ENCODE measurements at places on chromosomes 1 and 21.

DNA sequence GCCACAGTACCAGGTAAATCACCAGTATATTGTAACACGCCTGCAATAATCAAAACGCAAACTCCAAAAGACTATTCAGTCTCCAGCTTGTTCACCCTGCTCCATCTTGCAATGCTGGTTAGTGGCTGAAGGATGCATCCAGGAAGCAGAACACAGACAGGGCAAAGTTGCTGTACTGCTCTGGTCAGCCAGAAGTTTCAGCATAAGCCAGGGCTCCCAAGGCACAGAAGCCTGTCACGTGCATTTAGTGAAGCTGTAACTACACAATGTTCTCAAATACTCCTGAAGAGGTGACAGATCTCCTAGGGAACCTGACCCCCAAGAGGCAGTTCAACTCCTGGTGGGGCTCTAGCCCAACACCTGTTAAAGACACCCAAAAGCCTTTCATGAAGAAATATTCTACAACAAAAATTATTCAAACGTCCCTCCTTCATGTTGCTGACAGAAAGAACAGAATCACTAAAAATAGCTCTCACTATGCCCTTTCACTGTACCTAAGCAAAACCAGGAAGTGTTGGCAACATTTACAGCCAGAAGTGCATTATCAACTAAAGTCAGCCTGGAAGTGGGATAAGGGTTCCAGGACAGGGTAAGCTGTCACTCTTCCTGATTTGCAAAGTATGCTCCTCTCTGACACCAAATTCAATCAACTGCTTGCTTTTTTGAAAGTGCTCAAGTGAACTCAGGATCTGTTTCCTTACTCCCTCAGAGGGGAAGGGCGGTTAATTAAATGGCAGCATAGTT, 52.1 kb downstream of the SLC35D1 start:
- no peak for DNase-seq

- peak; percentile 14 for DNase-seq
Measured at GRCh38 chr1:183227422-183228346, 41.6 kb downstream of the LAMC2 start.

GRCh38 chr1:165492845-165493373, 48.0 kb upstream of the RXRG start:
- DNase-seq = no peak

DNA sequence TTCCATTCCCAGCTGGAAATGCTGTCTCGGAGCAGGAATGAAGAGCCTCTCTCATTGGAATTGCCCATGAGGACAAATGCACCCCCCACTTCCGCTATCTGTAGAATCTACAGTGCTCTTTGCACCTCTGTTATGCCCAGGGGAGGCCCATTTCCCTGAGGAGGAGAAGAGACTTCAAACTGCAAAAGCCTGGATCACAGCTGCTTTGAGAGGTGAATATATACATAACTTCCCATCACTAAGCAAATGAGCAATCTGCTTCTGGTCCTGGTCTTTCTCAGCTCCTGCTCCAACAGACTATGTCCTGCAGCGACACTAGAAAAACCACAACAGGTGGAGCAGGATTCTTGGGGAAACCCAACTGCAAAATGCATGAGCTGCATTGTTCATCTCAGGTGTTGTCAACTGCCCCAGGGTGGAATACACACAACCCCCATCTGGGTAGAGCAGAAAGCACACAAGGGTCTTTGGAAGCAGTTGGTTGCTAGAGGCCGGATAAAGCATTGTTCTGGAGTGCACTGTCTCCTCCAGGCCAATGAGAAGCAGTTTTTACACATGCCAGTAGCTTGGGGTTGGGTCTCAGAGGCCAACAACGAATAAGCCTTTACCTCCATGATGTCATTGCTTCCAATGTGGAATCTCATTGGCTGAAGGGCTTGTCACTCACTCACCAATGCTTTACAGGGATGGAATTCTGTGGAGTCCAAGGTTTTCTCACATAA, 67.7 kb upstream of the RAB4A start:
- no peak for DNase-seq

DNA sequence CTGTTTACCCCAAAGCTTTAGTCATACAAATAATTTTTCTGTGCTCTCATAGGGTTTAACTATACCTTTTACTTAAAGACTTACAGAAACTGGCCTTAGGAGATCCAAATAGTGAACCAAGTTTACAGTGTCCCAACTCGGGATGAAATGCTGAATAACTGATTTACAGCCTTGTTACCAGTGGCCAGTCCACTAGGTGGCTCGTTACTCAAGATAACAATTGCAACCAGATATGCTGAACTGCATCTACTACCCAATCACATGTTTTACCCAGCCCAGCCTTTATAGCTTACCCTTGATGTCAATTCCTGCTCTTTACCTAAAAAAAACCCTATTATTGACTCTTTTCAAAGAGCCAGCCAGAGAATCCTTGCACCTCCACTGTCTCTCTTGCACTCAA, 1148.8 kb upstream of the ADGRL4 start:
- no peak for DNase-seq

GRCh38 chr1:52867087-52867863, 24.7 kb downstream of the ZYG11A start:
- no peak for DNase-seq

DNA sequence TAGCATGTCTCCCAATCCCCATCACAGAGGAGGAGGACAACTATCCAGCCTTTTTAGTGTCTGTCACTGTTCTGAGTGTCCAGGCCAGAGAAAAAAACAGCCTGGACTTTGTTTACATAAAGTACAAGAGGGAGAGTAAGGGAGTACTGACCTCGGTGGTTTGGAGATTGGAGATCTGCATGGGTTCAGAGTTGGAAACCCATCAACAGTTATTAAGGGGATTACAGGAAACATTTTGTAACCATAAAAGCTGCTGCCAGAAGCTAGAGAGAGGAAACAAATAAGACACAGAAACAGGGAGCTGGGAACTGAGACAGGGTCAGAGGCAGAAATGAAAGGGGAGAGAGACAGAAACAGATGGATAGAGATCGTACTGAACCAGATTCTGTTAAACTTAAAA, 131.5 kb upstream of the CTTNBP2NL start:
- DNase-seq = no peak

GRCh38 chr1:153623101-153623500, 4.2 kb downstream of the S100A13 start:
- DNase-seq = no peak

DNA sequence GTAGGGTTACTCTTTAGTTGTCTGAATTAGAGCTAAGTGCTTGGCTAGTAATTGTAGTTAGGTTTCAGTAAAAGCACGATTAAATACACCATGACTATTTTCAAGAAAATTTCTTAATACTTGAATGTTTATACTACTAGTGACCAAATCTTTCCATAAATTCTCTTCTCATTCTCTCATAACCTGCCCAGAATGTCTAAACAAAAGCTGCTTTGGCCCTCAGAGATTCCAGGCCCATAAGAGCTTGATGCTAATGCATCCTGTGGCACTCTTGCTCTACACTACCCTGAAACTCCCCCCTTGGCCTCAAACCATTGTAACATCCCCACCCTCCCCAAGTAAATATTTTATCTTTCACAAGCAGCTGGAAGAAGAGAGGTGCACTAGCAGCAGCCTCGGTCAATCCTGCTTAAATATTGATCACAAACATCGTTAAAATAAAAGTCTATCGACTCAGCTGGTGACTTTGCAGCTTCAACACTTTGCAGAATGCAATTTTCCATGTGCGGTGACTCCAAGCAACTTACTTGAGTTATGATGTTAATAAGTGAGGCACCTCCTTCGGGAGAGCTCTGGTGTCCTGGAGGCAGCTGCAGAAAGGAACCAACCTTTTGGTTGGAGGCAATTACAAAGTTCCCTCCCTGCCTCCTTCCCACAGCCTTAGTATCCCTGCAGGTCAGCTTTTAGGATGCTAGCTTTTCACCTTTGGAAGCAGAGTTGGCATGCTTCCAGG, 315.6 kb upstream of the PLXNA2 start:
- DNase-seq = no peak

- DNase-seq = no peak
Measured at GRCh38 chr1:79726321-79726720, 719.8 kb upstream of the ADGRL4 start.

GRCh38 chr1:209395169-209395568, 188.3 kb upstream of the CAMK1G start:
- DNase-seq = no peak

GRCh38 chr1:234608911-234609690, 877 bp downstream of the IRF2BP2 start:
- peak; percentile 70 for DNase-seq

DNA sequence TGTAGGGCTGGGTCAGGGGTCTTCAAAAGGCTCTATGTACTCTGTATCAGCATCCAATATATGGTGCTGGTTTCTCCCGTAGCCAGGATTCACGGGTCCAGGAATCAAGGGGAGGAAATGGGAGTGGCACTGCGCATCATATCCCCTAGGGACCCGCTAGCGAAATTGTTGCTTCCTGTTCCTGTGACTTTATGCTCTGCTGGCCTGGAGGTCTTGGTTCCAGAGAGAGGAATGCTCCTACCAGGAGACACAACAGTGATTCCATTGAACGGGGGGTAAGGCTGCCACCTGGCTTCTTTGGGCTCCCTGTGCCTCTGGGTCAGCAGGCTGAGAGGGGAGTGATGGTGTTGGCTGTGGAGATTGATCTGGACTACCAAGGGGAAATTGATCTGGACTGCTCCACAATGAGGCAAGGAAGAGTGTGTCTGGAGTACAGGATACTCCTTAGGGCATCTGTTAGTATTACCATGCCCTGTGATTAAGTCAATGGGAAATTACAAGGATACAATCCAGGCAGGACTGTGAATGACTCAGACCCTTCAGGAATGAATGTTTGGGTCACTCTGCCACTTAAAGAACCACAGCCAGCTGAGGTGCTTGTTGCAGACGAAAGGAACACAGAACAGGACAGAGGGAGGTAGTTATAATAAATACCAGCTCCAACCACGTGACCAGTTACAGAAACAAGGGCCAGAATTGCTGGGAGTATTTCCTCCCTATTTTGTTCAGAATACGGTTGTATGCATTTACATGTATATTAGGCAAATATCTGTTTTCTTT, 10.2 kb downstream of the SPSB1 start:
- no peak for DNase-seq

GRCh38 chr1:42085596-42085995, 67.6 kb upstream of the GUCA2B start:
- no peak for DNase-seq

DNA sequence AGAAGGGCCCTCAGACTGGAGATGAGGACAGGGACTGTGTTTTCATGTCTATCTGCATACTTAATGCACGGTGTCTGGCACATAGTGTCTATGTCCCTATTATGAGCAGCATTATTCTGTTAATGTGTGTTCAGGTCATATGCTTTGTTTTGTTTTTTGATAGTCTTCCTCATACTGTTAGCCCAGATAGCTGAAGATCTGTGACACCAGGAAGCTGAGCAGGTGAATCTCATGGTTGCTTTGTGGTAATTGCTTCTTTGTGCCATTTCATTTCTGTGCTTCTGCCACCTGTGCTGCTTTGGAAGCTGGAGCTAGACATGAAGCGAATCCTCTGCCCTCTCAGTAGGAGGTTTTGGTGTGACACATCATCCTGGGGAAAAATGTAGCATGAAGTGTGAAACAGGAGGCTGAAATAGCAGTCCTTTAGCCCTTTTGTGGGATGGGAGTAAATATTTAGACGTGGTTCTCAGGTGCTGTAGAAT, 15.8 kb downstream of the SMAP2 start:
- no peak for DNase-seq

DNA sequence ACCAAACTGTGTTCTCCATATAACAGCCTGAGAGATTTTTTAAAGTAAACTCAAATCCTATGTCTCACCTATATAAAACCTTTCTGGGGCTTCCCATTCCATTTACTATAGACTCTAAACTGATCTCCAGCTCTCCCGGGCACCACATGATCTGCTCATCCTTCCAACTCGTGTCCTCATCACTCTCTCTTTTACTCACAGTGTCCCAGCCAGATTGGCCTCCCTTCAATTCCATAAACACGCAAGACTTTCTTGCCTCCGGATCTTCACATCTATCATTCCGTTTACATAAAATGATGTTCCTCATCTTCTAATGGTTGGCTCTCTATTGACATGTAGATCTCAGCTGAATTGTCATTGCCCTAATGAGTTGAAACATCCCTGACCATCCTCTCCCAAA, 59.4 kb downstream of the ZNF697 start:
- DNase-seq = no peak

GRCh38 chr1:94672001-94672400, 130.4 kb upstream of the F3 start:
- DNase-seq = no peak

- DNase-seq = no peak
Measured at GRCh38 chr1:203353486-203353885, 2.6 kb upstream of the FMOD start.

DNA sequence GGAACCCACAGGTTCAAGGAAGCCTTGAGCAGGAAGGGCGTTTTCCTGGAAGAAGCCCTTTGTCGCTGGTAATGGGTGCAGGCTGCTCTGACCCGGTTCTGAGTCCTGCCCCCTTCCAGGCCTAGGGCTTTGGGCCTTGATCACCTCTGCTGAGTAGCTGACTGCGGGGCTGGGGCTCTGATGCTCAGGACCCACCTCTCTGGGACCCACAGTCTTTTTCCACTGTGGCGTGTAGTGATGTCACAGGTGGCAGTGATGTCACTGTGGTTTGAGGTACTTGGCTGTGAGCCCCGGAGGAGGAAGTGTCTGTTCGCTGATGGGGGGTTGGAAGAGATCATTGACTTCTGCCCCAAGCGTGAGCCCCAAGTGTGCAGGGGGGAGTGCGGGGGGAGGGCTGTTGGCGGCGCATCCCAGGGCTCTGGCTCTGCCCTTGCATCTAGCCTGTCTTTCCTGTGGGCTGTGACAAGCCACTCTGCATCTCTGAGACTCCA, 6.9 kb downstream of the TNFRSF1B start:
- DNase-seq = peak; percentile 74

GRCh38 chr1:116332451-116332850, 40.6 kb upstream of the ATP1A1 start:
- DNase-seq = no peak

DNA sequence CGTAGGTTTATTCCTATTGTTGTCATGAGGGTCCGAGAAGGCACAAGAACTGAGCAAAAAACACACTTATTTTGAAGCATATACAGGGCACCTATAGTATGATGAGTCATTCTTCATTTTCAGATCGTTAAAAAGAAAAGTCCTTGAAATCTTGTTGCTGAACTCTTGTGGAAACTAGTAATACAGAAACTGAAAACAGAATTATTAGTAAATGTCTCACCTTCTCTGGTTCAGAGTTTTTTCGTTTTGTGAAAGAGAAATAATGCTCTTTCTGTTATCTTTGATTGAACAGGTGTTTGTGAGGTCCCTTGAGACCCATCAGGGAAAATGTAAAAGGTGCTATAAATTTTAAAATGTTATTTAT, 102.0 kb upstream of the COA6 start:
- no peak for DNase-seq

DNA sequence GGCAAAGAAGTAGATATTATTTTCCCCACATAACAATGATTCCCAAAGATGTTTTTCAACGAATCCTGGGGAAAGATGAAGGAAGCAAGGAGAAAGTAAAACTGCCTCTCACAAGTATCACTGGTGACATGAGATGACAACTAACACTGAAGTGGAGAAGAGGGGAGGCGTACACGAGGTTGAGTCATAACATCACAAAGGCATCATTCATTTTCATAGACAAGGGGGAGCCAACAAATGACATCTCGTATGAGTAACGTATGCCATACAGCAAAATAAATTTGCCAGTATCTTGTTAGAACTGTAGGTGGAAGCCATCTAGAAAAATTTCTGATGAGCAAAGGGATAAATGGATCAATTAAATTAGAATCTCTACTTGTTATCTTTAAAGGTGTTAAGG, 56.6 kb downstream of the ATP1B1 start:
- no peak for DNase-seq

Data from stimulated activated CD4-positive, alpha-beta T cell treated with anti-CD3 and anti-CD28 coated beads, Interleukin-4, amount 100 ng/mL, for 4 hours (primary cell).